Right renal cortex interstitium (tissue), 3 donors: ENCODE measurements at places on chromosomes 5 and 9.

- DNase-seq, result no peak
These were observed 133.4 kb downstream of the ZSWIM6 start for GRCh38 chr5:61465496-61465895.

DNA sequence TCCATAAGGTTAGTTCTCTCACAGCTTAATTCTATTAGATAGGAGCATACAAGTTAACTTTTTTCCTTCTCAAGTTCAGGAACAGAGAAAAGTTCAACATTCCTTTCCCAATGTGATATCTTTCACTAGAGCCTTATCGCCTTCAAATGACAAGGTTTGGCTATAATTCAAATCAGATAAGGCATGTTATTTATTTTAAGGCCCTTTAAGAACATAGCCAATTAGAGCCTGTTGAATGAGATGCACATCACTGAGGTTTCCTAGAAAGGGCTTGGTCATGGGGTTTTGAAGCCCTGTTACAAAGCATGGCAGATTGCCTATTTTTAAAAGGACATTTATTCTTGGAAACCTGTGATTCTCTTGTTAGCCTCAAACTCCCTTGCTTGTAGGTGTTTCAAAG, 123.4 kb downstream of the BASP1 start:
- DNase-seq, result peak; percentile 36

GRCh38 chr5:172113036-172113435, 75.0 kb downstream of the STK10 start:
- no peak for DNase-seq

- DNase-seq, result no peak
These were observed 23.2 kb downstream of the TSPAN17 start for GRCh38 chr5:176670449-176670848.

GRCh38 chr9:33300546-33300945, 10.2 kb downstream of the NFX1 start:
- no peak for DNase-seq

- DNase-seq, result no peak
These were observed 186.1 kb downstream of the C9orf152 start for GRCh38 chr9:110021891-110022290.

GRCh38 chr5:139524446-139524845, 36.7 kb upstream of the UBE2D2 start:
- DNase-seq, result no peak

GRCh38 chr5:157842185-157842584, 16.8 kb downstream of the CLINT1 start:
- DNase-seq, result no peak

DNA sequence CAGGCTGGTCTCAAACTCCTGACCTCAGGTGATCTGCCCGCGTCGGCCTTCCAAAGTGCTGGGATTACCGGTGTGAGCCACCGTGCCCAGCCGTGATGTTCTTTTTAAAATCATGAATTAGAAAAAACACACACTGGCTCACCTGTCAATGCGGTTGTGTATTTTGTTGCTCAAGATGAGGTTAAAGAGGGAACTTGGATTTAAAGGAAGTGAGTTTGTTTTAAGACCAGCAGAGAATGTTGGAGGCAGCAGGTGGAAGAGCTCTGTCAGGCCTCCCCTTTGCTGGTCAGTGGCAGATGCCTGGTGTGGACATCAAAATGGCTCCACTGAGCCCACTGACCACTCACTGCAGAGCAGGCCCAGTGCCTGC, 38.9 kb downstream of the WNK2 start:
- no peak for DNase-seq

DNA sequence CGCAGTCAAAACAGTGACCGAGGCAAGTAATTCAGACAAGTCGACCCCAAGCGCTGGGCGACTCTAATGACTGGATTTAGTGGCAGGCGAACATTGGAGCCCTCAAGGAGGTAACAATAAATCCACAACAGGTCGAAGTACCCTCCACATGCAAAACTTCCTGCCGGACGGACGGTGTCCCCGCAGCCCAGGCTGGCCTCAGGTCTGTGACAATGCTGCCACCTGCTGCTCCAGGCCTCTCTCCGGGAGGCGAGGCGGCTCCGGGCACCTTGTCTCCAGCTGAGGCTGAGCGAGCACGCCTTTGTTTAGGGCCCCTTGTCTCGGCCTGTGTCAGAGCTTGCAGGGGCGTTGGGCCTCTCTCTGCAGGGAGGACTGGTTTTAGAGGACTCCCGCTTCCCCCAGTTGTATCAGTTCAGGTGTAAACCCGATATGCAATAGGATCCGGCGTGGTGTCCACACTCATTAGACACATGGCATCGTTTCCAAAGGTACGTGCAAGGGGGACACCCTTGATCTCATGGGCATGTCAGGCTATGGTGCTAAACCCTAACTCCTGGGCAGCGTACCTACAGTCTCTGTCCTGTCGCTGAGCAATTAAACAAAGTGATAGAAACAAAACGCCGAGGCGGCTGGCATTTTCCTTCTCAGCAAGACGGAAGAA, 628.0 kb upstream of the ADAMTS16 start:
- peak; percentile 34 for DNase-seq

DNA sequence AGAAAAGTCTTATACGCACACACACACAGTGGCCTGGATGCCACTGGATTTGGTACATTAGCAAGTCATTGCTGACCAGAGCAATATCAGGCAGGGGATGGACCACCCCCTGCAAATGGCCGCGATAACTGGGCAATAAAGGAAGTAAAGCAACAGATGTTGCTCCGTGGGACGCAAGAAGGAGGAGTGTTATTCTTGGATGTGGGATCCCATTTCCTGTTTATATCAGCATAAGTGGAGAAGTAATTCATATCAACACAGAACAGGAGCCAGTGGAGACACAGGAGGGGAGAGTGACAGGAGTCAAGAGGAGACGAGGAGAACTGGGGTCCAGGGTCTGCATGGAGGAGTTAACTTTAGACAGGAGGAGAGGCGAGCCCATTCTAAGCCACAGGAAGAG, 18.4 kb downstream of the RUFY1 start:
- DNase-seq, result peak; percentile 15

DNA sequence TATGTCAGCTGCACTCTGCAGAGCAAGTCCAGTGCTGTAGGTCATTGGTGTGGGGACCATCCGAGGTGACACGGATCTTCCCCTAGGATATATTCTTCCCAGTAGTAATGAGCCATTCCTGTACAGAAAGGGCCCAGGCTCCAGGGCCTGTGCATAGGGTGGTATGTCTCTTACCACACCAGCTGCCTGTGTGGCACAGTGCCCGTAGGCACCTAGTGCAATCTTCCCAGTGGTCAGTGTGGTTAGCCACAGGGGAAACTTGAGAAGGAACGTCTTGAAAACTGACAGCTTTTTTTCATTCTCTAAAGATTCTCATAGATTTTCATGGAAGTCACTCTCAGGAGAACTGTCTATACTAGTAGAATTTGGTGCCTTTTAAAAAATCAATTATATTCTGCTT, 39.8 kb downstream of the CYSTM1 start:
- DNase-seq, result no peak

DNA sequence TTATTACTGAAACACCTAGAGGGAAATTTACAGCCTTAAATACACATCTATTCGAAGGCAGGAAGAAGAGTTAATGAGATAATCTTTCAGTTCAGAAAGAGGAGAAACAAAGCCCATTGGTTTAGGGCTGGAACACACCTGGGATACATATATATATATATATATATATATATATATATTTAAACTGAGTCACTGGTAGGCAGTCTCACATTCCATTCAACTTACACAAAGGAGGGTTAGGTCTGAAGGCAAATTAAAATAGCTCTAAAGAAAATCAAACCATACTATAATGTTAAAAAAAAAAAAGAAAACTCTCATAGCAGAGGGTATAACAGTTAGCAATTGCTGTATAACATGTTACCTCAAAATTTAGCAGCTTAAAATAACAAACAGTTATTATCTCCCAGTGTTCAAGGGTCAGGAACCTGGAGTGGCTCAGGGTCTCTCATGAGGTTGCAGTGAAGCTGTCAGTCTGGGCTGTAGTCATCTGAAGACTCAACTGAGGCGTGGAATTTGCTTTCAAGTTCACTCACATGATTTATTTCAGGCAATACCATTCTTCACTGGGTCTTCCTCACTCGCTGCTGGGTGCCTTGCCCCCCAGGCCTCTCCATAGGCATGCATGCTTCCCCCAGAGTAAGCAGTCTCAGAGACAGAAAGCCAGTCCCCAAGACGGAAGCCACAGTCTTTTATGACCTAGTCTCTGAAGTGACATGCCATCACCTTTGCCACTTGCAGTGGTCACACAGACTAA, 332.8 kb downstream of the NSG2 start:
- no peak for DNase-seq

- no peak for DNase-seq
These were observed 81.6 kb upstream of the HAND1 start for GRCh38 chr5:154559398-154560276.

- no peak for DNase-seq
These were observed 61.0 kb downstream of the CYSTM1 start for GRCh38 chr5:140235791-140236551.

DNA sequence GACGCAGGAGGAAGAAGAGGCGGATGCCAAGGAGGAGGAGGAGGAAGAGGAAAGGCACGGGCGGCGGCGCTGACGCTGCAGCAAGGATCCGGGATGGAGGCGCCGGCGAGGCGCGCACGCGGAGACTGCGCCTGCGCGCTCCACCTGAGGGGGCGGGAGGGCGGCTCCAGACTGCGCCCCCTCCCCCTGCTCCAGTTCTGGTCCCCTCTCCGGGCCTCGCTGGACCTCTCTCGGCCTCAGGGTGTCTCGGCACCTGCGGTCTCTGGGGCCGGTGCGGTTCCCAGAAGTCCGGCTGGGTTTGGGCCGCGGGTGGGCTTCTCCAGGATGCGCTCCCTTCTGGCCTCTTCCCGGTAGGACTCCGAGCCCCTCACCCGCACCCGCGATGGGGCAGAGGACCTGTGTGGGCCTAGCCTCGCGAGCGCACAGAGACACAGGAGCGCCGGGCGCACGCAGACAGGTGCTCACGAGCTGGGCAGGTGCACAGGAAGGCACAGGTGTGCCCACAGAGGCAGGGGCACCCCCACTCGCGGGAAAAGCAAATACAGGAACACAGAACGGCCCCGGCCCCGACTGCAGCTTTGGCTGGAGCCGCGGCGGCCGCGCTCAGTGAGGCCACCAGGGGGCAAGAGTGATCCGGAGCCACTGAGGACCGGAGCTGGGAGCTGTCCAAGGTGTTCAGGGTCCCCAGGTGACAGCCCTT, at the start of gene NPDC1:
Gene NPDC1 (minus strand): TSS at position 90 of the 700 bp plus-strand sequence. CDS start 188 bp downstream, outside the sequence.
- DNase-seq, result no peak

DNA sequence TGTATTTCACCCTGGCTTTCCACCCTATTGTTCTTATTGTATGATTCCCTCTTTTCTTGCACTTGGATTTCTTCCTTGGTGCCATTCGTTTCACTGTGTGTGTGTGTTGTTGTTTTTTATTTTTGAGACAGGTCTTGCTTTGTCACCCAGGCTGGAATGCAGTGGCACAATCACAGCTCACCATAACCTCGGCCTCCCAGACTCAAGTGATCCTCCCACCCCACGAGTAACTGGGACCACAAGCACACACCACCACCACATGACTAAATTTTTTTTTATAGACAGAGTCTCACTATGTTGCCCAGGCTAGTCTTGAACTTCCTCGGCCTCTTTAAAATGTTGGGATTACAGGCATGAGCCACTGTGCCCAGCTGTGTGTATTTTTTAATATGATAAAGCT, 72.0 kb downstream of the MLLT3 start:
- no peak for DNase-seq

DNA sequence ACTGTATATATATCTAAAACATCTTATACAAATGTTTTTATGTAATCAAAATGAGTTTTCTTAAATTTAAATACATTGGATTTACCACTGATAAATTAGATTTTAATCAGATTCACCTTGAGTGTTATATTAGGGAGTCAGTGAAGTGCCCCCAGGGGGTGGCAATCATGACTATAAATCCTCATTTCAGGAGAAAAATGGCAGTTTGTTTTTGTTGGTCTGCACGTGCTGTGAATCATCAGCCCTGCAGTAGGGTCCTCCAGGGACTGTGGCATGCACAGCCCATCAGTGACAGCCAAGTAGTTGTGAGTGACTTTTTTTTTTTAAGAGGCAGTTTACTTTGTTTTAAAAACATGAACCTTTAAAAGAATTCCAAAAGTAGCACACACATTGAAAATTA, 65.2 kb downstream of the ZSWIM6 start:
- DNase-seq, result no peak

DNA sequence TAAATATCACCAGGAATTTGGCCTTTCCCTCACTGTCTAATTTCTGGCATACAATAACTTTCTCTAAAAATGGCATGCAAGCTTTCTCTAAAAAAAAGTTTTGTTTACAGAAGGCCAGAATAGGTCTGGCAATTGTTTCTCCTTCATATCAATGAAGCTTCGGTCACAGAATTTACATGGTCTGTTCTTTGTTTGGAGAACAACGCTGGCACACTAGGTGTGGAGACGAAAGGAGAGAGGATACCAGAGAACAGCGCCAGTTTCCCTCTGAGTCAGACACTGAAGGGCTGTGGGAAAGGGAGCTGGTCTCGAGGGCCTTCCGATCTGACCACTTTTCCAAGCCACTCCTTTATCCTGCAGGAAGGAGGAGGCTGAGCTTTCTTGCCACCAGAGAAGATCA, 60.1 kb upstream of the ITGA1 start:
- no peak for DNase-seq

GRCh38 chr5:78699552-78700153, 51.1 kb upstream of the LHFPL2 start:
- DNase-seq, result no peak
